ENCODE measurements at places on chromosomes 4 and X.

DNA sequence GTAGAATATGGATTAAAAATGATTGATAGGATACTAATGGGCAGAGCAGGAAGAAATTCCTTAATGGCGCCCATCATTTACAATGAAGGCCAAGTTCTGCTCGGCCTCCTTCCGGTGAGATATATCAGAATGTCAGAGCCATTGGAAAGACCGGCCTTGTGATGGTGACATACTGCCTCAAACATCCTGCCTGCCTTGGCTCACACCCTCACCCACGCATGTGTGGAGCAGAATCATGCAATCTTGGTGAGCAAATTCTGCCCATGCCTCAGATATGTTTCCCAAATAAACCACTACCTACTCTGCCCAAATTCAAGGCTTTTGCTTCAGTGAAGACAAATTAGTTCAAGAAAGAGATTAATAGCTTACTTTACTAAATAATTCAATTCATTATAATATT, 163.3 kb downstream of the MID1 start:
- DNase-seq = no peak

- no peak for DNase-seq
Measured at GRCh38 chr4:751676-752075, 46.0 kb downstream of the PCGF3 start.

- no peak for DNase-seq
Measured at GRCh38 chrX:46575586-46575985, 2.0 kb downstream of the CHST7 start.

GRCh38 chr4:82450966-82451755, 20.8 kb downstream of the ENOPH1 start:
- no peak for DNase-seq

DNA sequence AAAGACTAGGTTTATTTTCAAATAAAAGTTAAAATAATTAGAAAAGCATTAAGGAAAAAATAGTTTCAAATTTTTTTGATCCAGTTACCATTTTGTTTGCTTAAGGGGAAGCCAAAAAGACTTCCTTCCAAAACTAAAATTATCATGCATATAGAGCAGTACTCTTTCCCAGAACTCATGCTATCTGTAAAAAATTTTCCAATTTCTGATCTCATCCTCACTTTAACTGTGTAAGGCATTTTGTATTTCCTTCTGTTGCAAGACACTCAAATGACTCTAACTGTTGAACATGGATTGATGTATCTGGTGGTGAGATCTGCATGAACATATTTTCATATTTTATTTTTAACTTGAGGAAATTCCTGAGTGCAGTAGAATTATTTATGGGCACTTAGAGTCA, 150.1 kb downstream of the ADAM29 start:
- no peak for DNase-seq

DNA sequence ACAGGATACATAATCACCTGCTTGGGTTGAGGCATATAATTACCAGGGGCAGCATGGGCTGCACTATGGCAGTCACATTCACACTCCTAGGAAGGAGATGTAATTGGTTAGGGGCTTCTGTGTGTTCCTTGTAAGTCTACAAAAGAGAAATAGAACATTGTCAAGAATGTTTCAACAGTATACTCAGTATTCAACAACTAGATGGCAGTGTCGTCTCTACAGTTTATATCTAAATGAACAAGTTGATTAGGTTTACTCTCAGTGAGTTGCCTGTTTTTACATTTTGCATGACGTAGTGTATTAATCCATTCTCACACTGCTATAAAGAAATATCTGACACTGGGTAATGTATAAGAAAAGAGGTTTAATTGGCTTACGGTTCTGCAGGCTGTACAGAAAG, 50.5 kb upstream of the RAB33B start:
- no peak for DNase-seq

- no peak for DNase-seq
Measured at GRCh38 chrX:43688586-43688985, 32.5 kb downstream of the MAOA start.

DNA sequence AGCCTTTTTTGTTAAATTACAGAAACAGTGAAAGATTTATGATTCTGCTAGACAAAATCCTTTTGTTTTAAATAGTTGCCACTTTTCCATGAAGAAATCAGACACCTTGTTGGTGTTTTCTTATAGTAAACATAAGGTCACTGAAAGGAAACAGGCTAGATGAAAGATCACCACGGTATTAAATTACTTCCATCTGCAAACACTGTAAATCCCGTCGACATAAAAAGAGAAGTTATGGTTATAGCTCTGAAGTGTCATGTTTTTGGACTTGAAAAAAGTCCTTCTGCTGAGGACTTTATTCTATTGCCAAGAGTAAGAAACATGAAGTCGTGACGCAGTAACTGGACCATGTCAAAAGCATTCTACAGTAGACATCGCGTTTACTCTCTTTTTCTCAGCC, 567.6 kb upstream of the SLIT2 start:
- no peak for DNase-seq

Measured in nephron progenitor cell (in vitro differentiated cells).